ENCODE measurements at places on chromosomes 16 and 17.

DNA sequence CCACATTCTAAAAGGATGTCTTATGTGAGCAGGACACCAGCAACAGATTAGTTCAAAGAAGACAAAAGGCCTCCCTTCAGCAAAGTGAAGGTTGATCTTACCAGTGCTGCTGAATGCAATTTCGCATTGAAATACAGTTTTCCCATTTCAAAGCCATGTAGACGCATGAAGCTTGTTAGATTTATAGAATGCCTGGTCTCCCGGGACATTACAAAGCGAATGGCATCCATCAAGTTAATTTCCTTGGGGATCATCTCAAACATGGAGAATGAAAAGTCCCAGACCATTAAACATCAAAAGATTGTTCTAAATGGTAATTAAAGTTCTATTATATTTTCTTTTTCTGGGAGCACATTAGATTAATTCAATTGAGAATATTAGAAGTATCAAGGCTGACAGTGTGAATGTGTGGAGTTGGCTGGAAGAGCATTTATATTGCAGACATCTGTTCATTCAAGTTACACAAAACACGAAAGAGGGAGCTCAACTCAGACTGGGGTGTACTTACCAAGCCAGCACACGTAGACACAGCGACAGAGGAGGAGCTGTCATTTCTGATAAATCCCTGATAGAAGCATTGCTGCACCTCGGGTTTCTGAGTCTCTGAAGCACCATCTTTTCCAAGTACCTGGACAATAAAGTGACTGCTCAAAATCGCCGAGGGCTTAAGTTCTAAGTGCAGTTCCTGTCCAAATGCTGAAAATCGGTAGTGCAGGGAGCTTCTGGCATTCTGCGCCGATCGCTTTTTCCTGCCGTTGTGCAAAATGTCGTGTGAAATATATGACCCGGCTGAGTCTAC is 3.8 kb downstream of the ADAMTS18 start:
- no peak for DNase-seq

GRCh38 chr17:51540151-51540550 is 279.8 kb downstream of the UTP18 start:
- peak; percentile 48 for DNase-seq

DNA sequence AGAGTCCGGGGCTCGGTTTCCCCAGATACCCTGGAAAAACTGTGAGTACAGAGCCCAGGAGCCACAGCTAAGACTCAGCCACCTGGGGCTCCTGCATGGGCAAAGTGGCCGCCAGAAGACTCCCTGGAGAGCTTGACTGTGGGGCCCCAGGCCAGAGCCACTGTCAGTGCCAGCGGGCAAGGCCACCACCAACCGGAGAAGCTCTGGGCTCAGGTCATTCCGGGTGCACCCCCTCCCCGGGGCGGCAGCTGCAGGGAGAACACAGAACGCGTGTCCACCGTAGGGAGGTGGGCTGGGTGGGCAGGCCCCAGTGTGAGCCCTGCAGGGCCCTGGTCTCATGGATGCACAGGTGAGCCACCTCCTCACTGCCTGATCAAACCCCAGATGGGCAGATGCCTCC is 22.3 kb upstream of the RBFOX3 start:
- no peak for DNase-seq

- peak; percentile 77 for DNase-seq
These were observed 92.8 kb downstream of the AMFR start for GRCh38 chr16:56332464-56333079.

- no peak for DNase-seq
These were observed 33.8 kb upstream of the DNAH17 start for GRCh38 chr17:78610951-78611511.

- no peak for DNase-seq
These were observed 30.1 kb downstream of the ADCY9 start for GRCh38 chr16:4086153-4086552.

GRCh38 chr16:84975522-84975921 is 35.8 kb downstream of the ZDHHC7 start:
- DNase-seq, result no peak

Measured in anterior cingulate cortex (tissue), 58 donors.